ENCODE measurements at places on chromosomes 3 and 15.

GRCh38 chr3:13277196-13277813 is 142.8 kb downstream of the NUP210 start:
- no peak for DNase-seq

GRCh38 chr15:68874788-68875187 is 54.1 kb upstream of the ANP32A start:
- DNase-seq = no peak

GRCh38 chr3:76532158-76532822 is 507.6 kb upstream of the ROBO2 start:
- no peak for DNase-seq

GRCh38 chr3:187996609-187997008 is 157.3 kb upstream of the LPP start:
- no peak for DNase-seq

DNA sequence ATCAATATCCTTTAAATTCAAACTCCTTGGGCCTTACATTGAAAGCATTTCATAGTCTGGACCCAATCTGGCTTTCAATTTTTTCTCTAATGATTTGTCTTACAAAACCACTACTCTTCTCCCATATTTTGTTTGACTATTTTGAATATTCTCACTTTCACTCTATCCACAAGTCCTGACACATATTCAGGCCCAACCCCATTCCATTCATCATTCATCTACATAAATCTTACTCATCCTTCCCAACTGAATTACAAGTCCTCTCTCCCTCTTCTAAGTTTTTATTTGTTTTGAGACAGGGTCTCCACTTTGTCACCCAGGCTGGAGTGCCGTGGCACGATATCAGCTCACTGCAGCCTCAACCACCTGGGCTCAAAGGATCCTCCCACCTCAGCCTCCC is 43.6 kb downstream of the TOP2B start:
- DNase-seq = no peak

DNA sequence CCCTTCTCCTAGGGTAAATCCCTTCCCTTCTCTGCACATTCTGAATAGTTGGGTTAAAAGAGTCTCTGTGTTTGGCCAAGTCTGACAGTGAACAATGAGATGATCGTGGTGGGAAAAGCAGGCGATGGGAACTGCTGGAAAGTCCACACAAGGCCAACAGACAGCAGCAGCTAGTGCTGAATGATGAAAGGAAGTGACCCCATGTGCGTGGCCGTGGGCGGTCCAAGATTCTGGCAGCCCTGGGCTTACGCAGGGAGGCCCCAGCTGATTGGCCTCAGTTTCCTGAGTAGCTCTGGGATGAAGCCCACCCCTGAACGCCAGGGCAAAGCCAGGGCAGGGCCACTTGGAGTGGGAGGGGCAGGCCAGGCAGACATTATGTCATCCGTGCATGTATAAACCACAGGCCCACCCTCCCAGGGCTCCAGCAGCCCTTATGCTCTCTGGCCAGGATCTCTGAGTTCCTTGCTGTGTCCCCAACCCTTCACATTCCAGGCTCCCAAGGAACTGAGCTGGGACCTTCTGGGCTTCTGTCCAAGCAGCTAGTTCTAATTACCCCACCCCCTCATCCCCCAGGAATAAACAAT is 57.8 kb downstream of the CDC25A start:
- DNase-seq = peak; percentile 10

GRCh38 chr3:108060331-108060730 is 30.5 kb downstream of the CD47 start:
- DNase-seq = no peak

- DNase-seq = no peak
These were observed 7.1 kb downstream of the ATP2C1 start for GRCh38 chr3:130900959-130901358.

DNA sequence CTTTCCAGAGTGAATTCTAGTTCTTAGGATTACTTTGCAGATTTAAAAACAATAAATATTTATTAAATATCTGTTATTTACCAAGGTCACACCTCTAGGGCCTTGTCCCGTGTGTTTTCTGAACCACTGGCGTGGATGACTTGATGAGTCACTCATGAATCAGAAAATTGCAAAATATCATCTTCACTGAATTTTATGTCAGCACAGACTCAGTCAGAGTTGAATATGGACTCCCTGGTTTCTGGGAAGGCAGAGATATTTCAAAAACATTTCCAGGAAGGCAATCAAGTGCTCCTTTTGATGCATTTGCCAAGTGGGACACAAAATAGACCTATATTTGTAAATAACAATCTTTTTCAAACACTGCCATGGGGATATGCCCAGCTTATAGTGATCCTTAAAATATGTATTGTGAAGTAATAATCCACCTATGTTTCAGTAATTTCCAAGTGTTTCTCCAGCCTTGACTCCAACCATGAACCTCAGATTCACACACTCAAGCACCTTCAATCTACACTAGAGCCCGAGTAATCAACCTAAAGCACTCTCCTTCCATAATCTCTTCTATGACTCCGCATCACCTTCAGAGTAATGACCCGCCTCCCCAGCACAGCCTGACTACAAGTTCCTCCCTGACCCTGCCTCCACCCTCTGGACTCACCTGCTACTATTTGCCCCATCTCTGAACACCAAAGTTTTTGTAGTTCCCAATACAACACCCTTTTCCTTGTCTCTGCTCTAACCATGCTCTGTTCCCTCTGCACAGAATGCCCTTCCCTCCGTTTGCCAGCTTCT is 24.3 kb downstream of the DPH3 start:
- no peak for DNase-seq

DNA sequence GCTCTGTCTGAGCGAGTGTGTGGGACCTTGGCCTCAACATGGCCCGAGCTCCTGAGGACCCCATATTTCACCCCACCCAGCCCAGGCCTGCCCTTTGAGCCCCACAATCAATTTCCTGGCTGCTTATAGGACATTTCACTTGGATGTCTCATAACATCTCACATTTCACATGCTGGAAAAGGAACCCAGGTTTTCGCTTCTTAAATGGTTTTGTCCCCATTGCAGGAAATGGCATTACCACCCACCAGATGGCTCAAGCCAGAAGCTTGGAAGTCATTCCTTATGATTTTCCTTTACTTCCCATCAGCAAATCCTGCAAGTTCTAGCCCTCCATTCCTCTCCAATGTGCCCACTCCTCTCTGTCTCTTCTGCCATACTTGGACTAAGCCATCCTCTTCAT is 14.9 kb downstream of the ITGA11 start:
- DNase-seq = no peak

GRCh38 chr3:81581966-81582599 is 179.4 kb downstream of the GBE1 start:
- DNase-seq = no peak

DNA sequence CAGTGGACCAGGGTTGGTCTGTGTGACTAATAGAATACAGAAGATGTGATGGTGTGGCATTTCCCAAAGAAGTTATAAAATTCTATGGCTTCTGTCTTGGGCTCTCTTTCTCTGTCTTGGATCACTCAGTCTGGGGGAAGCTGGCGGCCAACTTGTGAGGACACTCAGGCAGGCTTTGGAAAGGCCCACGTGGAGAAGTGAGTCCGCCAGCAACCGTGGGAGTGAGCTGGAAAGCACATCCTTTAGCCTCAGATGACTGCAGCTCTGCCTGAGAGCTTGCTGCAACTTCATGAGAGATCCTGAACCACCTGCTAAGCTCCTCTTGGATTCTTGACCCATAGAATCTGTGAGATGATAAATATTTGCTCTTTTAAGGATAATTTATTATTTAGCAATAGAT is 72.0 kb upstream of the RASGRP1 start:
- no peak for DNase-seq

DNA sequence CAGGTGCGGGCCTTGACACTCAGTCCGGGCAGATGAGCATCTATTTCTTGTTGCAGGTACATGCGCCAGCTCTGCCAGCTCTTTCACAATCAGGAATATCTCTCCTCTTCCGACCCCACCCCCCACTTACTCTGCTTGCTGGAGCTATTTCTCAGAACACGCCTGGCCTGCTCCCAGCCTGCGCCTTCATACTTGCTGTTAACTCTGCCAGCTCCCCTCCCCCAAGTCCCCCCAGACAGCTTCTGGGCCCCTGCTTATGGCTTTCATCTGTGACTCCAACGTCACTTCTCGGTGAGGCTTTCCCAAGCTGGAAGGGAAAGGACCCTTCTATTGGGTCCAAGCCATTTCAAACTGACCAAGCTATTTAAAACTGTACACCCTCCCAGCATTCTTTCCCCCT is 15.2 kb downstream of the MAGEF1 start:
- DNase-seq = no peak

GRCh38 chr15:40282147-40282868 is 556 bp downstream of the ANKRD63 start:
- no peak for DNase-seq
